GDM1 (cell line): ENCODE measurements at places on chromosomes 1 and 21.

DNA sequence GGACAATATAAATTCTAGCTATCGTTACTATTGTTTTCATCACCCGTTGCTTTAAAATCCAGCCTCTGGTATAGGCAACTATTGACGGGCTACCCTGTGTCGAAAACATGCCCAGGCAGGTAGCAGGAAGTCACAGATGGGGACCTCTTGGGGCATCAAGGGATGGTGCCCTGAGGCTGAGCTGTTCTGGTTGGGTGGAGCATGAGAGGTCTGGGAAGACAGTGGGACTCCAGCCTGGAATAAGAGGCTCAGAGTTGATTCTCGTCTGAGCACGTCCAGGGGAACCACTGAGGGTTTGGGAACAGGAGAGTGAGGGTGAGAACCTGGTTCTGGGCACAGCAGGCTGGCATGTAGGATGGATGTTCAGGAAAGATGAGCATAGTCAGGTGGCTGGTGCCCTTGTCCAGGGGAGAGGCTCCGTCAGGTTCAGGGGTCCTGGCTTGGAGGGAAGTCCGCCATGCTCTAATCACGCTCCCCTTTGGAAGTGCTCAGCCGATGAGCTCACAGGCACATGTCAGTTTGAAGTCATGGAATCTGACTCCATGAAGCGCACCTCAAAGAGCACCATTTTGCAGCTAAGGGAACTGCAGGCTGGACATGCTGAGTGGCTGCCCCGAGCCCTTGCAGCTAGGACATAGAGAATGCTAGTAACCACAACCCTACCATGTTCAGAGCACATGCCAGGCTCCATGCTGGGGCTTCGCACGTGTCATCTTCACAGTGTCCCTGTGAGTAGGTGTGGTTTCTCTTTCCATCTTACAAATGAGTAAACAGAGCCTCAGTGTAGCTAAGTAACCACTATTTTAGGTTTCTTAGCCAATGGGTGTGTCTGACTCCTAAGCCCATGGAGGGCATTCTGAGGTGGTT, 21.0 kb downstream of the PCSK9 start:
- DNase-seq = no peak

- no peak for DNase-seq
Observed at GRCh38 chr1:209996348-209996747, 58.3 kb downstream of the SYT14 start.

GRCh38 chr1:119870917-119871596, 25.3 kb downstream of the ADAM30 start:
- peak; percentile 60 for DNase-seq

GRCh38 chr1:18112611-18113010, 5.0 kb downstream of the IGSF21 start:
- DNase-seq = no peak

DNA sequence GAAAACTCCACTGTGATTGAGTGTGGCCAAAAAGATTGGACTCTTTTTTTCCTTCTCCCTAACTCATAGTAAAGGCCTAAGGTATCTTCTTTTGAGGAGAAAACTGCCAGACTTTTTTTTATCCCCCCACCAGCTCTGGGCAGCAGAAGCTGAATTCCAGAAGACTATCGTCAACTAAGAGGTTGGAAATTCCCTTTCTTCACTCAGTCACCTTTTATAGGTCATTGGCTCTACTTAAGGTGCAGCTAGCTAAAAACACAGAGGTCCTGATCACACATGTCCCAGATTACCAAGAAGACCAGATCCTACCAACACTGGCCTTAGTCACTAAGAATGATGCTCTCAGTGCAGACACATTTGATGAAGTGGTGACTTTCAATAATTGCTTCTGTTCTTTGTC, 1441.2 kb downstream of the PLA2G4A start:
- DNase-seq = no peak

- DNase-seq = no peak
Observed at GRCh38 chr1:215717677-215718426, 150.7 kb downstream of the KCTD3 start.

GRCh38 chr1:244917073-244917670, 52.8 kb upstream of the HNRNPU start:
- no peak for DNase-seq

DNA sequence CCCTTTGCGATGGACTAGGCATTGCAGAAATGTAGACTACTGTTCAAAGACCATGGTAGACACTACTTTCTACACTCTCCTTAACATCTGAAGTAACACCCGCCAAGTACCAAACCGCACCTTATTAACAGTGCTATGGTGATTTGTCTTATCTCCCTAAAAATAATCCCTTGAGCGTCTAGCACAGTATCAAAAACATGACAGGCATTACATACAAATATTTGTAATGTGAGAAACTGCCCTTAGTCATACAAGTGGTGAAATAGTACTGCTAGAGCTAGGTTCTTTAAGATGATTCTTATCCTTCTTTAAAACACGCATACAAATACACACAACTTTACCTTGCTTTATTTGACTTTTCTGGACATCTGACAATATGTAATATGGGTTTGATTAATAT, 27.2 kb downstream of the PUM1 start:
- no peak for DNase-seq

- peak; percentile 75 for DNase-seq
Observed at GRCh38 chr1:211613108-211613947, 34.4 kb upstream of the SLC30A1 start.

DNA sequence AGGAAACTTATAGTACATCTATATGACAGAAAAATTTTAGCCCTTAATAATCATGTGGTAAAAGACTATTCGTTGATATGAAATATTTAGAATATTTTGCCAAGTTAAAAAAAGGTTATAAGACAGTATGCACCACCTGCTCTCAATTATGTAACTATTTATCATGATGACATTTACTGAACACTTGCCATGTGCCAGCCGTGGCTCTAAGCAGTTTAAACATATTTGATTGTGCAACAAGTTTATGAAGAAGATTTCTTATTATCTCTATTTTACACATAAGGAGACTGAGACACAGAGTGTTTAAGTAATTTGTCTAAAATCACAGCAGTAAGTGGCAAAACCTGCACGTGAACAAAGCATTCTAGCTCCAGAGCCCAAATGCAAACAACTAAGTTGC, 199.3 kb upstream of the JUN start:
- DNase-seq = no peak

DNA sequence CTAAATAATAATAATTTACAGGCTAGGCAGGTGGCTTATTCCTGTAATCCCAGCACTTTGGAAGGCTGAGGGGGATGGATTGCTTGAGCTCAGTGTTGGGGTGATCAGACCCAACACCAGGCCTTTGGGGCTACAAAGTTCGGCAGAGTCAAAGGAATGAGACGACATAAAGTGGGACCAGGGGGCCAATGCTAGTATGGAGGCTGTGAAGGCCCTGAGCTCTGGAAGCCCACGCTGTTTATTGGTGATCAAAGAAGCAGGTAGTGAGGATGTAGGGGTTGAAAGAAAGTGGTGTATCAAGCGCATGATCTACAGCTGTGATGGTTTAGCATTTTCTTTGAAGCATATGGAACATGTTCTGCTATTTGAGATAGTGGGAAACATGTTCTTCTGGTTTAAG, 5.6 kb downstream of the BTBD8 start:
- no peak for DNase-seq

DNA sequence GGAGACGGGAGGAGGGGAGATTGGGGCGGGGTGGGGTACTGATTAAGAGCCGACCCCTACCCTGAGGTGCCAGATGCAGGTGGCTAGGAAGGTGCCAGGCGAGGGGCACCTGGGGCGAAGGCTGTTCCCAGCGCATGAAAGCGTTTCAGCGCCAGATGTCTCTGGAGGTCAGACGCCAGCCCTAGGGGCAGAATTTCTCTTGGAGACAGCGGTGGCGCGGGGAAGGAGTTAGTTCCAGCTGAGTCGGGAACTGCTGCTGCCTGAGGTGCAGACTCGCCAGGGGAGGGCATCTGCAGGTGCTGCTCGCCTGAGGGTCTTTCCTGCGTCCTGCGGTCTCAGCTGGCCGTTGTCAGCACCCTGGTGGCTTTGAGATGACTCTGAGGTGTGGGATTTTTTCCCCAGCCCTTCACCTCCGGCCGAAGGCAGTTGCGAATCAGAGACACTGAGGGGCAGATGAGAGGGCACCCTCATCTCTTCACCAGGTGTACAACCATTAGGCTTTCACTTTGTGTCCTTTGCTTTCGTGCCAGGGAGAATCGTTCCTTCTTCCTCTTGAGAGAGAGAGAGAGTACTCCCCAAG, 539 bp downstream of the CGN start:
- DNase-seq = no peak

GRCh38 chr1:42961312-42962091, 2.8 kb upstream of the SLC2A1 start:
- no peak for DNase-seq

DNA sequence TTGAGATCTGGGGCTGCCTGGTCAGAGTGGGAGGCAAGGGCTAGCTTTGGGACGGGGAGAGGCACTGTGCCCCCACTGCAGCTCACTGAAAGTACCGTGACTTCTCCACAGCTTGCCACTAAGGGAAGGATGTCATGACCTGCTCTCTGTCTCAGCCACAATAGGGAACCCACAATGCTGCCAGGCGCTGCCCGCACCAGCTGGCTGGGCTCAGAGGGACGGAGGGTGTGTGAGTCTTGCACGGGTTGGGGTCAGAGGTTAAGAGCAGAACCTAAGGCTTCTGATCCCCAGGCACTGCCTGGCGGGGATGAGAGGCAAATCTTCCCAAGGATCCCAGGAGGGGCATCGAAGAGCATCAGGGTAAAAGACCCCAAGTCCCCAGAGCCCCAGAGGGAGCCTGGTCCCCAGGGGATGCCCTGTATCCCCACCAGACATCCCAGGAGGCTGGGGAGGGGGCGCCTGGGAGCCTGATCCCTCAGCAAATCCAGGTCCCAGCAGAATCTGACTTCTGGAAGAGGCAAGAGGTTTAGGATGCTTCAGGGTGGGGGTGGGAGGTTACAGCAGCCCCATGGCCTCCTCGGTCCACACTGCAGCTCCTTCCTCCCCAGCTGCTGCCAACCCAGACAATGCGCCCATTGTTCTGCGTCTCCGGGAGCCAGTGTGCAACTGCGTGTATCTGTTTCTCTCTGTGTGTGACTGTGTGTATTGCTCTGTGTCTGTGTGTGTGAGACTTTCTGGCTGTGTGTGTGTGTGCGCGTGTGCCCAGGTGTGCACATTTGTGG, 2.0 kb upstream of the MARCKSL1 start:
- peak; percentile 64 for DNase-seq

DNA sequence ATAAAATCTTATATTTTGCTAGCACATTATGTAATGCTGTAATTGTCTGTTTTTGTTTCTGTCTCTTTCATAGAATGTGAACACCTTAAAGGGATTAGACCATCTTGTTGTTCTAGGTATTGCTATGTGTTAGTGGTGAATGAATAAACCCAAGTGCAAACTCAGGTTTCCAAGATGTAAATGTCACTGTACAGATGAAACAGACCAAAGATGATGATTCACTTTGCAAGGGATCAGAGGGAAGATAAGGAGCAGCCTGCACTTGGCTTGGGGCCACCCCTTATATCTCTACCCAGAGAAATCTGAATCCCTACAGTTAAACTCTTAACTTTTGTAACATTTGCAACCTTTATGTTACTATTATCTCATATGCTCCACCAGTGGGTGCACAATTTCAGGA, 25.4 kb downstream of the UROD start:
- DNase-seq = no peak

DNA sequence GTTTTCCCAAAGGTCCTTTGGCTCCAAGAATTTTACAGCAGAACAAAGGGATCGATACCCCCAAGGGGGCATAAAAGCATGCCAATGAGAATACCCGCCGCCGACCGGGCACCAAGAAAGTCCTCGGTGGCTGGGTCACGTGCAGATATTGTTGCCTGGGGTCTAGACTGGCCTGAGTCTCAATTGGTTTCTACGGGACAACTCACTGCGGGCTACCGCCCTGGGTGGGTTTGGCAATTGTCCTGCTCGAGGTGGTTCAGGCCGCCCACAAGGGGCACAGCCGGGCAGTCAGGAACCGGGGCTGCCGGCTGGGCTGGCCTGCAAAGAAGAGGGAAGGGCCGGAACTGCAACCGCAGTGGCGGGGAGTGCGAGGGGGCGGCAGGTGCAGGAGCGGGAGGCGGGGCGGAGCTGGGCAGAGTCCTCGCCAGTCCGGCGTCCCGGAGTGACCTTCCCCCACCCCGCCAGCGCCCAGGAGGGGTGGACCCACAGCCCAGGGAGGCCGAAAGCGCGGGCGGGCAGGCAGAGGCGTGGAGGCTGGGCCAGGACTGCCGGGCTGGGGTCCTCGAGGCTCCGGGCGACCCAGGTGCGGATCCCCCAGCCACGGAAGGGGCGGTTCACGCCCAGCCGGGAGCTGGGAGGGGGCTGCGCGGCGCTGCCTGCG, 926 bp upstream of the ATP1B1 start:
- DNase-seq = peak; percentile 22

DNA sequence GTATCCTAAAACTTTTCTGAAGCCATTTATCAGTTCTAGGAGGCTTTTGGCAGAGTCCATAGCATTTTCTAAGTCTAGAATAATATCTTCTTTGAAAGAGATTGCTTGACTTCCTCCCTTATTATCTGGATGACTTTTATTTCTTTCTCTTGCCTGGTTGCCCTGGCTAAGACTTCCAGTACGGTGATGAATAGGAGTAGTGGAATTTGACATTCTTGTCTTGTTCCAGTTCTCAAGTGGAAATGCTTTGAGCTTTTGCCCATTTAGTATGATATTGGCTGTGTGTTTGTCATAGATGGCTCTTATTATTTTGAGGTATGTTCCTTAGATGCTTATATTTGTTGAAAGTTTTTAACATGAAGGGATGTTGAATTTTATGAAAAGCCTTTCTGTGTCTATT, 1647.9 kb downstream of the PLA2G4A start:
- DNase-seq = no peak

GRCh38 chr1:75841421-75841820, 44.7 kb downstream of the MSH4 start:
- no peak for DNase-seq

- no peak for DNase-seq
Observed at GRCh38 chr1:77473690-77474089, 191.9 kb downstream of the AK5 start.

GRCh38 chr1:247295746-247296145, 35.9 kb downstream of the ZNF496 start:
- no peak for DNase-seq

DNA sequence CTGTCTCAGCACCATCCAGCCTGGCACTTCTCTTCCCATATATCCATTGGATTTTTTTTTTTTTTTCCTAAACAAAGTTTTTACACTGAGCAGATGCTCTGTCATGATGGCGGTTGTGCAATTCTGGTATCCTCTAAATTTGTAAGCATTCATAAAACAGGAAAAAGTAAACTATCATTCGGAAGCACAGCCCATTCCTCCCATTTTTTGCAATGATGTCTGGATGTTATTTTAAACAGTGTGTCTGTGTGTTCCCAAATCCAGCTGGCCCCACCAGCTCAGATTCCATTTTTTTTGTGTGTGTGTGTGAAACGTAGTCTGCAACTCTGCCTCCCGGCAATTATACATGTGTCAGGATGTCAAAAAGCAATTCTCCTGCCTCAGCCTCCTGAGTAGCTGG, 33.5 kb downstream of the PDPN start:
- no peak for DNase-seq

DNA sequence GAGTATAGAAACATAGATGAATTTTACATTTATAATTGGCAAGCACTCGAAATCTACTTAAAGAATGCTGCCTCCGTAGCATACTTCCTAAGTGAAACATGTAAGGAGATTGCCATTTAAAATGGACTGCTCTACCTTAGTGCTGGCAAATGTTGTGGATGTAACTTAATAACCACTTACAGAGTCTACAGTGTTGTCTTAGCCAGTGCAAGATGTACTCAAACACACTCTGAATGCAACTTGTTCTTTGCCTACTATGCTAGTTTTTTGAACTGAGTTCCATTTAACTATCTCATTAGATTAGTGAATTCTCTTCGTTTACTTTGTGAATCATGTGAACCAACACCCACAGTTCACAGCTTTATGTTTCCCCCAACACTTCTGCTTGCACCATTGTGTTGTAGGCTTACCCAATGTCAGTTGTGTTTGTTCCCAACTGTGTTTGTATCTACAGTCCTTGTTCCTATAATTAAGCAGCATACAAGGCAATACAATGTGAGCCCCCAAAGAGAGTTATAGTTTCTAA, 345.5 kb upstream of the LYPLAL1 start:
- DNase-seq = no peak
